Activated CD8-positive, alpha-beta memory T cell treated with anti-CD3 and anti-CD28 coated beads for 48 hours (primary cell): ENCODE measurements at places on chromosomes 1 and 21.
A peak's percentile ranks its signal among the peaks of the same experiment; 100 is the strongest.

- DNase-seq: peak; percentile 64
These were observed 3.4 kb upstream of the ECE1 start for GRCh38 chr1:21293537-21294265.

DNA sequence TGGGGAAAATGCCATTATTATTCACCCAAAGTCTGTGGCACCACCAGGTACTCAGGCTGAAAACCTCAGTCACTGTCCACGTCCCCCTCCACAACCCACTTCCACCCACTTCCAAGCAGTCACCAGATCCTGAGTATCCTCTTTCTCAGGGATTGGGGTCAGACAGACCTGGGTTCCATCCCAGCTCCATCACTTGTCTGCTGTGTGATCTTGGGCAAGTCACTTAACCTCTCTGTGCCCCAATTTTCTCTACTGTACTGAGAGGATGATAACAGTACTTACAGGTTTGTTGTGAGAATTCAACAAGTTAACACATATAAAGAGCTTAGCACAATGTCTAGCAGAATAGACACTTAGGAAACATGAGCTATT, 29.7 kb upstream of the FOXO6 start:
- no peak for DNase-seq

DNA sequence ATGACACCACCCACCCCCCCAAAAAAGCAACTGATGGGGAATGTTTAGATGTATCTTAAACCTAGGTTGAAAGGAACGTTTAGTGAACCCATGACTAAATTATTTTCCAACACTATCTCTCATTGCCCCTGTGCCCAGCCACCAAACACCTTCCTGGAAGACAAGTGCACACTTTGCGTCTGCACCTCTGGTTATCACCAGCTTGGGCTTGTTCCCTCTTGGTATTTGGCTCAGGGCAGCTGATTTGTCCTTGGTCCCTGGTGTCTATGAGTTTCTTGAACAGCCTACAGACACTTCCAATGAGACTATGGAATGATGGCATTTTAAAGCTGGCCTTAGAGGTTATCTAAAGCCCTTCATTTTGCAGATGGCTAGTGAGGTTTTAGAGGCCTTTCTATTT, 15.5 kb upstream of the RIMKLA start:
- no peak for DNase-seq

DNA sequence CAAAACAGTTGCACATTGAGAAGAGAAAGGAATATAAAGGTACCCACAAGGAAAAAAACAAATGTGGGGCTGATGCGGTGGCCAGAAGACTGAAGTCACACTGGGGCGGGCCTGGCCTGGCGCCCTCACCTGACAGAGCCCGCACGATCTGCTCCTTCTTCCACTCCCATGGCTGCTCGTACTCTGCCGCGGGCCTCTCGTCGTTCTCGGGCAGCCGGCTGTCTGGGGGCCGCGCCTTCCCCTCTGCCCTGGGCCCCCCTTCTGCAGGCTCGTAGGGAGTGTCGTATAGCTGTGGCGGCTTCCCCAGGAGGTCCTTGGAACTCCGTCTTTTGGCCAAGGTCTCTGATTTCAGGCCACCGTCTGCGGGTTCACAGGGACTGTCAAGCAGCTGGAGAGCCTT, 13.1 kb upstream of the TDRD10 start:
- DNase-seq: no peak

GRCh38 chr1:30857062-30857461, 51.5 kb downstream of the SDC3 start:
- DNase-seq: no peak

- DNase-seq: no peak
These were observed 13.3 kb downstream of the ATF6 start for GRCh38 chr1:161779393-161779792.

DNA sequence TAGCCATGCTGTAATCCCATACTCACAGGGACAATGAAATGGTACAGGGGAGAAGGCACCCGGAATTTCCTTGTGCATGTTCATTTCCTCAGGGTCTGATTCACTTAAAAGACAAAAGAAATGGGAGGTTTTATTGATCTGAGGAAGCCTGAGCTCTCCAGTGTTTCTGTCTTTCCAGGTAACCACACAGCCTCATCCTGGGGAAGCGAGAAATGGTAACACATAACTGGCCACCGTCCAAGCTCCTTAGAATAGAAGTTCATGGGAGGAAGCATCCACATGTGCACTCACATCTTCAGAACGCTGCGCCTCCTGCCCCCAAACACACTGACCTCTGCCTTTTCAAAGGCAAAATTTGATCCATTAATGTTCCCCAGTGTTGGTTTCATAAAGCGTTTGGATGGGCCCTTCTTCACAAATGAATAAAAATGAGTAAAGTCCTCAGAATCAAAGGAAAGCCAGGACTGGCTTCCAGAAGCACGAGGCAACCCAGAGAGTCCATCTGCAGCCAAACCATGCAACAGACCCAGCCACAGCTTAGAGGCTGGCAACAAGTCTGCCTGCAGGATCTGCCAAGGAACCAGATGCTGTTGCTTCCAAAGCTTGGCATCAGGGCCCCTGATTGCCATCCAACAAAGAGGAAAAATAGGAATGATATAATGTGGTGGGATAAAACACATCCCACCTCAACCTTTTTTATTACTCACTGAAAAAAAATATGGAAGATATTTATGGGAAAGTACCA, 120.3 kb downstream of the ZBTB18 start:
- no peak for DNase-seq

DNA sequence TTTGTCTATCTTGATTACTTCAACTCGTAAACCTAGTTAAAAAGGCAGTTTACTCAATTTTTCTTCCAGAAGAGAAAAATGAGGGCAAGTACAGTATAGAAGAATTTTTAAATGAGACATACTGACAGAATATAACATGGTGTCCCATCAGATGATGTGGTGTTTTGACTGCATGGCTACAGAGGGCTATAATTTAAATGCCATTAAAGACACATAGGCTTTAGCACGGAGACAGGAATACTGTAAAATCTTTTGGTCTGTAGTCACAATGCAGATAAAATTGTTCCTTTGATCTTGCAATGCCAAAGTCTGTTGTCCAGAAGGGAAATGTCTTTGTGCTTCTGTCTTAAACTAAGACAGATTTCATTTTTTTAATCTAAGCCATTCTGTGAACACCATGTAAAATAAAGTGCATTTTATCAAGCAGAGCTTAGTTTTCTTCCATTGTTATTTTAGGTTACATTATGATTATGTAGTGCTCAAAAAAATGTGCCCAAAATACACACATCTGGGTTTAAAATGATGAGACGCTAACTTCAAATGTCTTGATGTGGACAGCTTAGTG, 249.6 kb downstream of the PTPRC start:
- DNase-seq: no peak

- no peak for DNase-seq
These were observed 9.5 kb downstream of the MR1 start for GRCh38 chr1:181043025-181043888.

DNA sequence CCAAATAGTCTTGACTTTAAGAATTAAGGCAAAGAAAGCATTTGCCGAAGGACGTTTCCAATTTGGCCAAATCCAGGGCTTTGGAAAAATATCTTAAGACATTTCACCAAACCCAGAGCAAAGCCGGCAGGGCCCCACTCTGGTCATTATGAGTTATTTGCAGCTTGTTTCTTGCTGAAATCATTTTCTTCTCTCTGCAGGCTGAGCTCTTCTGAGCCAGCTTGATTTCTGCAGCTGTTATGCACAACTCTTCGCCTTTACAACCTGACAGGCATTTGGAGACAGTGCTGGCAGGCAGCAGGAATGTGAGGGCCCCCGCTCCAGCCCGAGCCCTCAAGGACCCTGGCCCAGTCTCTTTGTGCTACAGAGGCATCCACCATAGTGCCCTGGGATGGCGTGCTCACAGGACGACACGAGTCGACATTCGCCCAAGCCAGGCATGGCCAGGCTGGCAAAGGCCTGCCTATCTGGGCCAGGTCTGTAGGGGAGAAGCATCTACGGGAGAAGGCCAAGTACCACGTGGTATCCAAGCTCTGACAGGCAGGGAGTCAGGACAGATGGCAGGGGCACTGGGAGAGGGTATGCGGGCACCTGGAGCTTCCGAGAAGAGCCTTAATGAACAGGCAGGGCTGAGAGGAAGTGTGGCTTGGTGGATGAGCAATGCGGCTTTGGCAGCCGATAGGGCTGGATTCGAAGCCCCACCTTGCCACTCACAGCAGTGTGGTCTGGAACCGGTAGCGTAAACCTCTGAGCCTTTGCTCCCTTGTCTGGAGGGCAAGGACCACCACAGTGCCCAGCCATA, 32.3 kb downstream of the SYF2 start:
- DNase-seq: no peak

- DNase-seq: no peak
These were observed 58.0 kb downstream of the SDCCAG8 start for GRCh38 chr1:243313635-243314536.

DNA sequence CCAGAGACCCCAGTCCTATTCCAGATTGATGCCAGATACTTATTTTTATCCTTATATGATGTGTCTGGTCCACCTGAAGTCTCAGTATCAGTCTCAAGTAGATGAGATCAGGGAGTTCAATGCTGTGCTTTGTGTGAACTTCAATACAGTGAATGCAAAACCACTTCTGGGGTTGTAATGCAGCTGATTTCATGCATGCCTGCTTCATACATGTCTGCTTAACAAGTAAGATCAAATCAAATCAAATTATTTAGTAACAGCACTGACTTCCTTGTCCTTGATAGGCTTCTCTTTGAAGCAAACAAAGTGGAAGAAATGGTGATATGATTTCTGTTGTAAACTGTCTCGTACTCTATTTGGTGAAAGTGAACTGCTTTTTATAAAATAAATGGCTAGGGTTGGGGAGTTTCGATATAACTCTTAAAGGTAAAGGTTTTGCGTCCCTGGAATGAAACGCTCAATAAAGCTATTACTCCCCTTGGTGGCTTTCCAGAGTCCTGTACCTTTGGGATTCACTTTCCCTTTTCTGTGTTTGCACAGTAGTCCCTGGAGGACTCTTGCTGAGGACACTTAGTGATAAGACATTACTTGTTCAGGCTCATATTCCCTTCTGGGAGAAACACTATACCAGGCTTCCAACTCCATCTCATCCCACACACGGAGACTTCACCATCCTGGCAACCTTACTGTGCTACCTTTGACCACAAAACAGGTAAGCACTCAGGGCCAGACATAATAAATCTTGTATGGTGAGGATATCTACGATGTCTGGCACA, 59.3 kb downstream of the FH start:
- no peak for DNase-seq

GRCh38 chr1:168179438-168180147, 831 bp downstream of the TIPRL start:
- DNase-seq: no peak

DNA sequence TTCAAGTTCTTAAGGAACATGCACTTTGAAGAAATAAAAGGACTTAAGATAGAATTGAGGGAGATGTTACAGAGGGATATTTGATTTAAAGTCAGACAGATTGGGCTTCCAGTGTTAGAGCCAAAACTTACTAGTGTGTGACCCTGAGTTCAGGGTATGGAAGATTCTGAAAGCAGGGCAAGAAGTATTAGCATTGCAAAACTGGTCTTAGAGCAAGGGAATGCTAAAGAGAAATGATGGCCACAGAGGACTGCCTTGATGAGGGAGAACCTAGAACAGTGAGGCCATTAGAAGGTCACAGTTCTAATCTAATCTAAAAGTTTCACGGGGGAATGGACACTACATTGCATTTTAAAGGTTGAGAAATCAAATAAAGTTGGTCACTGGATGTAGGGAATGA, 45.5 kb downstream of the UROD start:
- DNase-seq: no peak

DNA sequence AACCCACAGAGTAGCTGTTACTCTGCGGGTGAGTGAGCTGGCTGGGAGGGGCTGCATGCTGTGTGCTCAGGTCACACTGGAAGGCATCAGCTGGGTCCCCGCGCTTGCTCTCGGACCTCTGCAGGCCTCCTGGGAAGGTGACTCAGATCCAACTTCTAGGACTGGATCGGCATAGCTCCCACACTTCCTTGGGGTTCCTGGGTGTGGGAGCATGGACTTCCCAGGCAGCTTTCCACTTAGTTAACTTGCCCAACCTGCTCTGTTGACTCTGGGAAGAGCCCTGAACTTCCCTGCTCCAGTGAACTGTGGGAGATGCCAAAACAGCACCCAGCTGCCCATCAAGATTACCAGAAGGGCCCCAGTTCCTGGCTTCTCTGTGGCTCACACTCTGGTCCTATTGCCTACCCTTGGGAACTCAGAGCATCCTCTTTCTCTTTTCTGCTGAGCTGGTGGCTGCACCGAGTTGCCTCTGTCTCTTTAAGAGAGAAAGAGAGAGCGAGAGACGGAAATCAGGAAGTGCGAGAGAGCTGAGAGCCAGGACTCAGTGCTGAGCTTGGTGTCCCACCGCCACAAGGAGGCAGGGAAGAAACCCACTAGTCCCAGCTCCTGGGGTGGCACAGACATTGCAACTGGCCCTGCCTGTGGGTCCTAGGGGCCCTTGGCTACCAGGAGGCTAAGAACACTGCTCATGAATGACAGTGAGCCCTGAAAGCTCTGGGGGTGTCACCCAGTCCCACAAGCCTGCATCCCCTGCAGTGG, at the start of gene IKBKE:
IKBKE (plus strand) TSS at position 544 of the 759 bp plus-strand sequence. CDS start 2,752 bp downstream, outside the sequence.
- DNase-seq: no peak

DNA sequence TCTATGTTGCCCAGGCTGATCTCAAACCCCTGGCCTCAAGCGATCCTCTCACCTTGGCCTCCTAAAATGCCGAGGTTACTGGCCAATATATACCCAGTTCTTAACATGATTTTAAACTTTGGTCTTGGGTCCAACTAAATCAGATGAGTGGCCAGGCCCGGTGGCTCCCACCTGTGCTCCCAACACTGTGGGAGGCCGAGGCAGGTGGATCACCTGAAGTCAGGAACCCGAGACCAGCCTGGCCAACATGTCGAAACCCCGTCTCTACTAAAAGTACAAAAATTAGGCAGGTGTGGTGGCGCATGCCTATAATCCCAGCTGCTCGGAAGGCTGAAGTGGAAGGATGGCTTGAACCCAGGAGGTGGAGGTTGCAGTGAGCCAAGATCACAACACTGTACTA, 29.6 kb downstream of the TOMM20 start:
- no peak for DNase-seq

DNA sequence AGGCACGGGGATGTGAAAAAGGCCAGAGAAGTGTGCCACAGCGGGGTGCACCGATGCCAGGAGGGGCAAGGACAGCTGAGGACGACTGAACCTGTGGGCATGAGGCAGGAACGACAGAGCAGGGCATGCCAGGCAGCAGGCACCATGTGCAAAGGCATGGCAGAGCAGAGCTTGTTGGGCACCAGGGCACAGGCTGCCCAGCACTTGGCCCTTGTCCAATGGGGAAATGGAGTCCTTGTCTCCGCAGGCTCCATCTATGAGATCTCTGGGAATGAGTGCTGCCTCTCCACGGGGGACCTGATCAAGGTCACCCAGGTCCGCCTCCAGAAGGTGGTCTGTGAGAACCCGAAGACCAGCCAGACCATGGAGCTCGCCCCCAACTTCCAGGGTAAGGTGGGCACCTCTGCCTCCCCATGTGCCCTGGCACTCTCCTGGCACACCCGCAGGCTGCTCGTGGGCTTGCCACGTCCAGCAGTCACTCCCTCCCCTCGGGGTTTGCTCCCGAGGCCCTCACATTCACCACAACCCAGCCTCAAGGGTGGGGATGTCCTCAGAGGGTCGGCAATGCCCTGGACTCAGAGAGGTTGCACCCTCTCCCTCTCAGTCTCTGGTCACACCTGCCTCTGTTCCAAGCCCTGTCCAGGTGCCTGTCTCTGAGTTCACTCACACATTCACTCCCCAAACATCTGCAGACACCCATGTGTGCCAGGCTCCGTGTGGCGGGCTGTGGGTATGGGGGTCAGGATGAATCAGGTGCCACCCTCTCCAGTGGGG, 4.2 kb downstream of the THEMIS2 start:
- no peak for DNase-seq
